Dermis blood vessel endothelial cell (primary cell): ENCODE measurements at places on chromosomes 5 and 9. TPM values are rescaled to one million over a fixed set of nuclear protein-coding genes. Genes with fewer than 3 reads are reported as not detected.

GRCh38 chr9:75462866-75463265 is 374.6 kb downstream of the OSTF1 start:
- no peak for DNase-seq

DNA sequence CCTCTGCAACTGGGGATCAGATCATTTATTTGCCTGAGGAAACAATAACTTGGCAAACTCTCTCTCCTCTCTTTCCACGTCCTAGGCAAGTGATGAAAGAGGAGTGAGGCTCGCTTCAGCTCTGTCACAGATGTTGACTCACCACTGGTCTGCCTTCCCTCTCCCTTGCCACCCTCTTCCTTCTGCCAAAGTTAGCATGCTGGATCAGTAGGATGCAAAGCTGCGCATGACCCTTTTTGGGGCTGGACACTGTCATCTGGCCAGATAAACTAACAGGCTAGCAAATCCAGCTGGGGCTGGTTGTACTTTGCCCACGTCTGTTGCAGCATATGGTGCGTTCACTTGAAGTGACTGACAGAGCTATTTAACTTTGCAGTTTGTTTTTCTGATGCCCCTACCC is 36.2 kb upstream of the SMARCA2 start:
- no peak for DNase-seq

AJM1 gene
- total RNA-seq, result 1.0 TPM in 2 replicates

- no peak for DNase-seq
Measured at GRCh38 chr5:71732011-71732410, 12.9 kb downstream of the CARTPT start.

DNA sequence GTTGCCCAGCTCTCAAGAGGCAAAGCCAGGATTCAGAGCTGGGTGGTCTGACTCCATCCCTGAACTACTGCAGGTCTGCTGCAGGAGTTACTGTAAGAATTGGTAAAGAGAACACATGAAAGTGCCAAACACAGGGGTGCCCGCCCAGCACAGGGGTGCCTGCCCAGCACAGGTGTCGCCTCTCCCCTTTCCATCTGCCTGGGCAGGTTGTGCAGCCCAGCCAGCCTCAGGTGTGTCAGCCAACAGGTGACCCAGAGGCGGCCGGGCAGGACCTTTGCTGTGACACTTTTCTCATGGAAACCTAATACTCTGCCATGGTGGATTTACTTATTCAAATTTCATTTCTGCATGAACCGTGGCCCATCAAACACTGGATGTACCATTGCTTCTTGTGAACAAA is 289.7 kb upstream of the IRX4 start:
- no peak for DNase-seq

DNA sequence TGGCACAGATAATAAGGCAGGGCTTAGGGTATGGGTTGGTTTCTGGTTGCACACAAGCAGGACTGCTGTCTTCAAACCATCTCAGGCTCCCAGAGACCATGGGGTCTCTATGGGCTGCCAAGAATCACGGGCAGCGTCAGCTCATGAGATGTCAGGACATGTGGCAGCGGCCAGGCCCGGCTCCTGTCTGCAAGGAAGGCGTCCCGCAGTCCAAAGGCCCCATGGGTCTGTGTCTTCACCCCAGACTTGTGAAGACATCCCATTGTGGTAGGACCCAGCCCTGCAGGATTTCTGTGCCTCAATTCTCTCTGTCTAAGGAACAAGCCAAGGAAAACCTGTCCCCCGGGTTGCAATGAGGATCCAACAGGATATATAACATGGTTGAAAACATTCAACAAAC is 32.6 kb downstream of the IPPK start:
- no peak for DNase-seq

DNA sequence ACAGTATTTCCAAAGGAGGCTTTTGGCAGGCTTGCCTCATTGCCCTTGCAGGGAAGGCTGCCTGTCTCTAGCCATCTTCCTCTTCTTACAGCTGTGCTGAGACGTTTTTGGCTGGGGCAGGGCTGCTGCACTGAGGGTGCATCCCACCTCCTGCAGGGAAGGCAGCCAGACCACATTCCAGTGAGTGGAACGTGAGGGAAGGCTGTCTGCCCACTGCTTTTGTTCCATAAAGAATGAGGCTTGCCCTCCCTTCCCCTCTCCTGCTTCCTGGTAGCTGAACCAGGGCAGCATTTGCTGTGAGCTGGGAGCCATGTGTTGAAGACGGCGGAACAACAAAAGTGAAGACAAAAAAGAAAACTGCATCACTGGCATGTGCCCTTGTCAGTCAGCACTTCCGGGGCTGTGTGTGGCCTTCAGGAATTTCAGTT is 16.8 kb downstream of the MGAT1 start:
- DNase-seq, result peak; percentile 79

LCP2 gene
- total RNA-seq, result 2.4 TPM in 1 of 2 replicates, not detected in the other
